ENCODE measurements at places on chromosomes 4 and X. TPM values are rescaled to one million over a fixed set of nuclear protein-coding genes. Genes with fewer than 3 reads are reported as not detected.

DNA sequence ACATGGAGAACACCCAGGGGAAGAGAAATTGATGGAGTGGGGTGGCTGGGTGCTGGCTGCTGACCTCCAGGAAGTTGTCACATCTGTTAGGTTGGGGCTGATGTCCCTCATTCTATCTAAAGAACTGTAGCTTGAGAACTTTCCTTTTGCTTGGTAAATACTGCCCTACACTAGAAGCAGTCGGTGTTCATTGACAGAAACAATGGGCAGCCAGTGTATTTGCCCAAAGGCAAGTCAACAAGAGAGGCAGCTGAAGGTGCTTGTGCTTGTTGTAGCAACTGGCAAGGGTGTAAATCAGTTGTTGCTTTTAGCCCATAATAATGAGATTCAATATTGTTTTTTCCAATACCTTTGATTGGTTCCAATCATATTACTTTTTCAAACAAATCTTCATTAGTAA is 956 bp downstream of the TMEM154 start:
- H3K36me3 ChIP-seq, result peaks cover 4% of the 10 kb centered on the region
- peak overlapping the region; percentile 71 for H3K27ac ChIP-seq
- H3K4me3 ChIP-seq, result peak overlapping the region; percentile 87
- no peaks in the 10 kb centered on the region for H3K27me3 ChIP-seq

DNA sequence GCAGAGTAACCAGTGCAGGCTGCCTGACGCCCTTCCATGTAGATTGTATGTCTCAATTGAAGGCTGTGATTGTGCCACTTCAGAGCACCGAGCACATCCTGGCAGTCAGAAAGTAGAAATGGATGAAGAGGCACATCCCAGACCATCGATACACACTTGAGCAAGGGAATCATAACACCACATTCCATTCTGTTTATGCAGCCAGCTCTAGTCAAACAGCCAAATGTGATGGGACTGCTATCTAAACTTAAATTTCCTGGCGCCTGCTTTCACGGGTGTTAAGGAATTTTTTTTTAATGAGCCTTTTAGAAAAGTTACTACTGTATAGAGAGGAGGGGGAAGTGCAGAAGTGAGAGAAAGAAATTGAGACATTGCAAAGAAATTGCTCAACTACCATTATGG is 84.4 kb downstream of the PPARGC1A start:
- H3K27me3 ChIP-seq, result no peaks in the 10 kb centered on the region
- no peak overlapping the region for H3K4me3 ChIP-seq
- no peaks in the 10 kb centered on the region for H3K4me1 ChIP-seq
- H3K36me3 ChIP-seq, result no peaks in the 10 kb centered on the region
- H3K27ac ChIP-seq, result no peak overlapping the region

DNA sequence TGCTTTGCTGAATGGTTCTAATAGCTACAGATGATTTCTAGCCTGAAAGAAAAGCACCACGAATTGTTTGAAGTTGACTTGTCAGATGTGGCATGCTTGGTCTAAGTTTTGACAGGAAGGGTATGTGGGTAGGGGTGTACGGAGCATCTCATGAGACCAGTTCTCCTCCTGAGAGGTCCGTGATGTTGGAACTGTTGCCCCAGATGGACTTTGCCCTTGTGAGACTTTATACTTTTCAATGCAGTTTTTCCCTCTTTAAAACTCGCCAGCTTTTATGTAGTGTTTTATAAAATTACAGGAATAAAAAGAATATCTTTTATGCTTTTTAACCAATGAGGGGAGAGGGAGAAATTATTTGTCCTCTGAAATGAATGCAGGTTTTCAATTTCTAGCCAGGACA is 16.6 kb upstream of the XG start:
- peaks cover 77% of the 10 kb centered on the region for H3K36me3 ChIP-seq
- DNase-seq, result no peak
- no peak overlapping the region for H3K4me3 ChIP-seq
- H3K27me3 ChIP-seq, result no peaks in the 10 kb centered on the region
- H3K4me1 ChIP-seq, result peaks cover 5% of the 10 kb centered on the region
- H3K27ac ChIP-seq, result no peak overlapping the region

DNA sequence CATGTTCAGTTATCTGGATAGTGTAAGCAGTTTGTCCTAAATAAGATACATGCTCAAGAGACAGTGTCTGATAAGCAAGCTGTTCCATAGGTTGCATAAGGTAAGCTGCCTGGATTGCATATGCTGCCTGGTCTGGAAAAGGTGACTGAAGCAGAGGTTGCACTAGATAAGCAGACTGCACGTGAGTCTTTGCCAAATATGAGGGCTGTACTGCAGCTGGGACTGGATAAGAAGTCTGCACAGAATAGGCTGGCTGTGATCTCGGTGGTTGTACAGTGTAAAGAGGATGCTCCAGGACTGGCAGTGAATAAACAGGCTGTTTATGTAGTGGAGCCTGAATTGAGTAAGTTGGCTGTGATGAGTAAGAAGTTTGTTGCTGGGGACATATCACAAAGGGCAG is 68.9 kb downstream of the WNK3 start:
- no peak for DNase-seq
- H3K4me3 ChIP-seq, result no peak overlapping the region

DNA sequence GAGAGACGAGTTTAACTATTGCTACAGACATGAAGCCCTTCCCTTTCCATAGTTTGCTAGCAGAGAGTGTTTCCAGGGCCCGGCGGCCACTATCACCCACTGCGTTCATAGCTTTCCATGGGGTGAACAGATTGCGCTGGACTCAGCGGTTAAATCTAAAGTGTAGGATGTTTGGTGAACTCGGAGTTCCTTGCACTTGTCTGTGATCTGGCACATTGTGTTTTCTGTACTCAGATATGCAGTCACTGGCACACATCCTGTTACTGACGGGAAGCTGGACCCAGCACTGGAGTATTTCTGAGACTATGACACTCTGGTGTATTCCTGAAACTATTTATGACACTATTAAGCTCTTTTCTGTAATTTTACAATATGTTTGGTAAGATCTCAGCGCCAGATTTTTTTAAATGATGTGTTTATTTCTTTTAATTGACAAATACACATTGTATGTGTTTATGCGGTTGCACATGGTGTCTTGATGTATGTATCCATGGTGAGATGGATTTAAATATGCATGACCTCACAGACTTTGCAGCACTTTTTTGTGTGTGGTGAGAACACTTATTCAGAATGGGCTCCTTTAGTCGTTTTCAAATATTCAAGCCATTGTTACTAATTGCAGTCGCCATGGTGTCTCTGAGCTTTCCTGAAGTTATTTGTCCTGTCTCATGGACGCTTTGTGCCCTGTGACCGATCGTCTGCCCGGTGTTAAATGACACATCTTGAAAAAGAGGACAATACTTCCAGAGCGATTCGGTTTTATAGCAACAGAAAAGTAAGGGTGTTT is 14.1 kb downstream of the CD99 start:
- H3K4me1 ChIP-seq, result peaks cover 88% of the 10 kb centered on the region
- H3K4me3 ChIP-seq, result no peak overlapping the region
- H3K36me3 ChIP-seq, result peaks cover 73% of the 10 kb centered on the region
- peak overlapping the region; percentile 71 for H3K27ac ChIP-seq

DNA sequence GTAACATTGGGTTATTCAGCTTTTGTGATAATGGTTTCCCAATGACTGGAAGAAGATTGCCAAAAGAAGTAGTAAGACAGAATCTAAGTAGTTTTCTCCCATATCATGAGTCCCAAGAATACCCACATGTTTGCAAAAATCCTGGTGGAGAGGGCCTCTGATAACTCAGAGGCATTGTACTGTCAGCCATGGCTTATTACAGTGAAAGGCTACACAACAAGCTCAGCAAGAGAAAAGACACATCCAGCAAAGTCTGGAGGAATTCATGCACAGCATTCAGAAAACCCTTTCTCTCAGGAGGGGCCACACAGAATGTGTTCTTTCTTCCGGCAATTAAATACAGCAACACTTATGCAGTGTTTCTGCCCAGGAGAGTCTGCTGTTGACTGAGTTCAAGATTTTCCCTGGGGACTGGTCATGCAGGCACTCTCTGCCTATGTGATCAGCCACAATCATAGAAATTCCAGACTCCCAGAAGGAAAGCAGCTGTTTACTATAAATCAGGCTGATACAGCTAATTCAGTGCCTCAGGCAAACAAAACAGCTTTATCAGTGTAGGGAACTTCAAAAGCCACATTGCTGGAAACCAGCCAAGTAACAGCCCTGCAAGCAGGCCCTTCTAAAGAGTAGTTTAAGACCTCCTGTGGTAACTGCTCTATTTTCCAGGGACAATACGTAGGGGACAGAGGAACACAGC is 937.1 kb downstream of the CCSER1 start:
- H3K36me3 ChIP-seq, result no peaks in the 10 kb centered on the region
- H3K27me3 ChIP-seq, result no peaks in the 10 kb centered on the region
- H3K4me1 ChIP-seq, result no peaks in the 10 kb centered on the region
- no peak for DNase-seq
- H3K4me3 ChIP-seq, result no peak overlapping the region

DNA sequence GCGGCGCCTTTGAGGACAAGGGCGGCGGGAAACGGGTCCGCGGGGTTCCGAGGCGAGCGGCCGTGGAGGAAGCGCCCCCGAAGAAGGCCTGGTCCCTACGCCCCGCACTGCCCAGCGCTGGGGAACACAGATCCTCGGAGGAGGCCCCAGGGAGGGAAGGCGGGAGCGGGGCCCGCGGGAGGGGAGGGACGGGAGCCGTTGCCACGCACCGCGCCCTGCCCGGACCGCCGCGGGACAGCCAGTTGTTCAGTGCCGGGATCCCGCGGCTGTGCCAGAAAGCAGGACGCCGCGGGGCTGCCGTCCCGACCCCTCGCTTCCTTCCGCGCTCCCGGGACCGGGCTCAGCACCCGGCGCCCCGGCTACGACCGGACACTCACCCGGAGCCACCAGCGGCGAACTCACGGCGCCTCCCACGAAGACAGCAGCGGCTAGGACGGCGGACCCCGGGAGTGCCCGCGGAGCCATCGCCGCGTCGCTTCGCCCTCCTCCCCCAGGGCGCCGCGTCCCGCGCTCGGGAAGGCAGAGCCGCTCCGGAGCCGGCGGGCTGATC is 278 bp downstream of the RELL1 start:
- H3K36me3 ChIP-seq, result peaks cover 26% of the 10 kb centered on the region
- peaks cover 34% of the 10 kb centered on the region for H3K4me1 ChIP-seq
- H3K27me3 ChIP-seq, result peaks cover 9% of the 10 kb centered on the region
- H3K27ac ChIP-seq, result peak overlapping the region; percentile 97
- DNase-seq, result peak; percentile 51
- H3K4me3 ChIP-seq, result peak overlapping the region; percentile 92

The RS1 gene
- total RNA-seq, result not detected

Measured in activated T-helper 2 cell treated with anti-CD3 and anti-CD28 coated beads, Interferon-gamma antibody, Interleukin-2, Interleukin-4, amounts not matched to agents 10 μg/mL and 5 μg/mL and 100 μg/mL, durations not matched to agents 14 hours and 24 hours and 36 hours (primary cell).